T-helper 9 cell (primary cell): ENCODE measurements at places on chromosomes 5 and 9.

- peak; percentile 55 for DNase-seq
Observed at GRCh38 chr9:2016408-2017330, 1.5 kb downstream of the SMARCA2 start.

DNA sequence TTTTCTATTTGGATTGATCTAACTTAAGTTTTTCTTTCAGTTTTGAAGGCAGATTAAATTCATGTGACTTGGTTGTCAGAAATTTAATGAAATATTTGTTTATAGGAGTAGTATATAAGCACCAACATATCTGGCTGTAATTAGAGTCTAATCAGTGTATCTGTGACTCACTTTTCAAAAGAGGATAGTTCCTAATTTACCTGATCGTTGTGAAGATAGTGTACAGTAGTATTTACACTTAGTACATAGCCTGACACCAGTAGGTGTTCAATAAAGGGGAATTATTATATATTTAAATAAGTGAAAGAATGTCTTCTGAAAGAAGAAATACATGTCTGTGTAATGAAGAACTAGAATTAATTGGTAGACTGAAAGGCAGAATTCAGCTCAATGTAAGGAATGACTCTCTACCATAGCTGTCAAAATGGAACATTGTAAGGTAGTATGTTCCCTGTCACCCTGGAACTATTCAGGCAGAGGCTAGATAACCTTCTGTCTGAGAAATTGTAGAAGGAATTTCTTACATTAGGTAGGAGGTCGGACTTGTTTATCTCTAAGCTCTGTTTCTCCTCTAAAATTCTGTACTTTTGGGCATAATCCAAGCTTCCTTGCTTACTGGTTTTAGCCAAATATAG is 8.6 kb downstream of the TGFBR1 start:
- no peak for DNase-seq

GRCh38 chr5:168159425-168159824 is 132.0 kb upstream of the WWC1 start:
- no peak for DNase-seq

DNA sequence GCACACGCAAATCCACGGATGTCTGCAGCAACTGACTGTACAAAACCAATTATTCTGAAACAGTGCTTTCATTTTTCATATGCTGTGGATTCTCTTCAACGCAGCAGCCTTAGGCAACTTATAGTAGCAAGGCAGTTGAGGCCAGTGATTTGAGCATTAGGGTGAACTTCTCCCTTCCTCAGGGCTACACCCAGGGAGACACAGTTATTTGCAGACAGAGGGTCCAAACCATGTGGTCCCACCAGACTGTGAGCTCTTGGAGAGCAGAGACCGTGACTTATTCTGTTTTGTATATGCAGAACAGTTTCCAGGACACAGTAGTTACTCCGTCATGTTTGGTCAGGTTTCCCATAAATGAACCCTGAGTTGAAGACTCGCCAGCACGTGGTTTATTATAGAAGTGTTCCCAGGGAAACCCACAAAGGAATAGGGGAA is 19.0 kb upstream of the WHRN start:
- no peak for DNase-seq

DNA sequence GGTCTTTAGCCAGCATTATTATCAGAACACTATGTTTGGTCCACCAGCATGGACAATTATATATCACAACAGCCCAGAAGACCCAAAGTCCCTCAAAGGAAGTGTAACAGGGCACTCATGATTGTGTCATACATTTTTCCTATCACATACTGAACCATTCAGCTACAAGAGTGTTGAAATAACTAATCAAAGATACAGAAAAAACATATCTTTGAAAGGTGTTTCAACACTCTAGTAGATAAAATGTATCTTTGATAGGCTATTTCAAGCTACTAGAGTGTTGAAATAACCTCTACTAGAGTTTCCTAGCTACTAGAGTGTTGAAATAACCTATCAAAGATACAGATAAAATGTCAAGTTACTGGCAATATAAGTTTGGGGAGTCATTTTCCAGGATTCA is 545.0 kb downstream of the PRR16 start:
- no peak for DNase-seq

DNA sequence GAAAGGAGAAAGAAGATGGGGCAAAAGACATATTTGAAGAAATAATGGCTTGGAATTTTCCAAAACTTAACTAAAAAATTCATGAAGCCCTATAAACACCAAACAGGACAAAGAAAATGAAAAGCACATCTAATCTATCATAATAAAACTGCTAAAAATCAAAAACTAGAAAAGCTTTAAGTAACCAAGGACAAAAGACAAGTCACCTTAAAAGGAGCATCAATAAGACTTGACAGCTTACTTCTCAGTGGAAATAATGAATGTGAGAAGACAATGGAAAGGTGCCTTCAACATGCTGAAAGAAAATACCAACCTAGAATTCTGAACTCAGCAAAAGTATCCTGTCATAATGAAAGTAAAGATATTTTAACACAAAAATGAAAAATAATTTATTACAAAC is 27.0 kb downstream of the GTF3C4 start:
- no peak for DNase-seq

DNA sequence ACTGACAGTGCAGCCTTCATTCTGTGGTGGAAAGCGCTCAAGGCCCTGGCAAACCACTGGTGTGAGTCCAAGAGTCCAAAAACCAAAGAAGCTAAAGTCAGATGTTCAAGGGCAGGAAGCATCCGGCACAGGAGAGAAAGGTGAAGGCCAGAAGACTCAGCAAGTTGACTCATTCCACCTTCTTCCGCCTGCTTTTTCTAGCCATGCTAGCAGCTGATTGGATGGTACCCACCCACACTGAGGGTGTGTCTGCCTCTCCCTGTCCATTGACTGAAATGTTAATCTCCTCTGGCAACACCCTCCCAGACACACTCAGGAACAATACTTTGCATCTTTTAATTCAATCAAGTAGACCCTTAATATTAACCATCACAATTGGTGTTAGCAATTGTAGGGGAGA is 296.1 kb downstream of the NDUFS4 start:
- no peak for DNase-seq

DNA sequence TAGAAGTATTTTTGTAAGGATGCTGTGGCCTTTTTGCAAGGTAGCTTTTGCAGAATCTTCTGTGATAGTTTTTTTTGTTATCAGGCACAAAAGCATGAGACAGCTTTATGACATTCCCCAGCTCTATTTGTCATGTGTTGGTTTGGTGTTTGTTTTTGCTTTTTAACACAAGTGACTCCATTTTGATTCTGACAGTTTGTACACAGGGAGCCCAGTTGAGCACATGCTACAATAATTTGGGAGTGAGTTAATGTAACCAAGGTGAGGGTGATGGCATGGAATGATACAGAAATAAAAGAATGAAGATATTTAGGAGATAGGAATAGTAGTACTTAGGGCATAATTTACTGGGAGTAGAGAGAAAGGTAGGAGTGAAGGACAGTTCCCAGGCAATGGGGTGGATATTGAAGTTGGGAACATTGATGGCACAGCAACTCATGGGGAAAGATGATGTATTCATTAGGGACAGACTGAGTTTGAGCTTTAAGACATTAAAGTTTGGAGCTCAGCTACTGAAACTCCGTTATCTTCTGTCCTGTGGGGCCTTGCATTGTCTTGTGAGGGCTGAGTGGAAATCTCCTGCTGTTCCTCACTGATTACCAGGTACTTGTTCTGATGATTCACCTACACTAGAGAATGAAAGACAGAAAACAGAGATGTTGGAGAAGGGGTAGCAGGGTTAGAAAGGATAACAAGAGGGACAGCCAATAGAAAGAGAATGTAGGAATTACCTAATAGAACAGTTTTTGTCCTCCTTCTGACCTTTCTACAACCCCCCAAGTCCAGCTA is 88.3 kb upstream of the CCDC112 start:
- no peak for DNase-seq
